ENCODE measurements at places on chromosomes 7 and 10.

- no peak for DNase-seq
Observed at GRCh38 chr7:46318276-46318675, 397.2 kb upstream of the IGFBP3 start.

- no peak for DNase-seq
Observed at GRCh38 chr7:107596881-107597581, 17.0 kb downstream of the BCAP29 start.

GRCh38 chr7:158106272-158106671 lies 481.4 kb downstream of the PTPRN2 start:
- DNase-seq: no peak

DNA sequence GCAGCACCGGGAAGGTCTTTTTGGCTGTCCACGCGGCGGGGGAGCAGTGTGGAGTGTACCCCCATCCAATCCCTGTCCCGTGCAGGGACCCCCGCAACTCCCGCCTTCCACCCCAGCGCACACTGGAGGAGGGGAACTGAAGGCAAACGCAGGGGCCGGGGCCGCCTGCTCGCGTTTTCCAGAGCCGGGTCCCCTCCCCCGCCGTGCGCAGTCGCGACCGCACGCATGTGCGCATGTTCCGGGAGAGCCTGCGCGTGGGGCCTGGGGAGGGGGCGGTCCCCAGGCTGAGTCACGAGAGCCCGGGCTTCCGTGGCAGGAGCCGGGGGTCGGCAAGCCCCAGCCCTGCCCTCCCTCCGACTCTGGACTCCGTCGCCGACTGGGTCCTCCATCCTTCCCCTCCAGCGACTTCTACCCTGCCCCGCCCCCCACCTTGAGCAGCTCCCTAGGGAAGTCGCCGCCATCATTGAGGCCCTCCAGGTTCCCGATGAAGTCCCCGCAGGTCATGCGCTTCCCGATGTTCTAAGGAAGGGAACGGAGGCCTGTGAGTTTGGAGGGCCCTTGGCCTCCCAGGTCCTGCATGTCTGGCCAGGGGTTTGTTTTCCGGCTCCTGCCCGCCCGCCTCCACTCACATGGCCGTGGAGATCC lies 8.0 kb downstream of the PSD start:
- no peak for DNase-seq

- DNase-seq: no peak
Observed at GRCh38 chr10:13338390-13339110, 9.5 kb downstream of the SEPHS1 start.

DNA sequence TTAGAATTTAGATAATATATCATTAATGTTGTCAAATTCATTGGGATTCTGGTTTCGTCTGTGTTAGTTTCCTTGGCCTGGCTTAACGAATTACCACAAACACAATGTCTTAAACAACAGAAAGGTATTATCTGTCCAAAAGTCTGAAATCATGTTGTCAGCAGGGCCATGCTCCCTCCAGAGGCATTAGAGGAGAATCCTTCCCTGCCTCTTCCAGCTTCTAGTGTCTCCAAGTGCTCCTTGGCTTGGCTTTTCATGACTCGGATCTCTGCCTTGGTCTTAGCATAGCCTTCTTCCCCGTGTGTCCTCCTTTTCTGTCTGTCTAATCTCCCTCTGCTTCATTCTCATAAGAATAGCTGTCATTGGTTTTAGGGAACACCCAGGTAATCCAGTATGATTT lies 482.5 kb downstream of the SEMA3D start:
- DNase-seq: no peak

GRCh38 chr10:70381471-70382421 lies 679 bp downstream of the LRRC20 start:
- DNase-seq: no peak

DNA sequence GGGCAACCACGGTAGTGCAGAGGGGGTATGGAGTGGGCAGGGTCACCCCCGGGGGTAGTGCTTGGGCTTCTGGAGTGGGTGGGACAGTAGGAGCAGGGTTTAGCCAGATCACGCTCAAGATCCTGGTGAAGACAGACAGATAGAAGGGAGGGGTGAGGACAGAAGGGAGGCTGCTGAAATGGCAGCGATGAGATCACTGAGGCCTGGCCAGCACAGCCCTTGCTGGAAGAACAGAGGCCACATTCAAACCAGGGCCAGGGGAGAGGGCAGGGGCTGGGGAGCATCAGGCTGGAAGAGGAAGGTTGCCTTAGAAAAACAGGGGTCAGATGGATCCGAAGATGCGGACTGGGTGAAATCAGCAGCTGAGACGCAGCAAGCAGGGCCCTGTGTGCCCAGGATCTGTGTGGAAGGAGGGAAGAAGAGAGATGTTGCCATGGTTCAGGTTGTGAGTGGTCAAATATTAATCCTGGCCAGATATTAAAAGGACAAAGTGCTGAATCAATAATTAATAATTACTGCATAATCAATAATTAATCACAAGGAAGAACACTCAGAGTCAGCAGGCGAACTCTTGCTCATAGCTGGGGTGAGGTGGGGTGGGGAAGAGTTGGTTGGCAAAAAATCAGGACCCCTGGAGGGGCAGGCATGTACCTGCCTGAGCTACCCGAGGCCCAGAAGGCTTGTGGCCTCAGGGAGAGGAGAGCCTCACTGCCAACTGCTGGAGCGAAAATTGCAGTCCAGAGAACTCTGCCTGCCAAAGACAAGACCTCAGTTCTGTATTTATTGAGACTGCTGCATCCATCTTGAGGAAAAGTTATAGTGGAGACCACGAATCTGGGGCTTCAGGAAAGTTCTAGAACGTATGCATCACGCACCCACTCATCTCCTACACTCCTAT lies 105.7 kb downstream of the GRB10 start:
- DNase-seq: no peak

- no peak for DNase-seq
Observed at GRCh38 chr10:125448596-125448995, 234.4 kb downstream of the TEX36 start.

DNA sequence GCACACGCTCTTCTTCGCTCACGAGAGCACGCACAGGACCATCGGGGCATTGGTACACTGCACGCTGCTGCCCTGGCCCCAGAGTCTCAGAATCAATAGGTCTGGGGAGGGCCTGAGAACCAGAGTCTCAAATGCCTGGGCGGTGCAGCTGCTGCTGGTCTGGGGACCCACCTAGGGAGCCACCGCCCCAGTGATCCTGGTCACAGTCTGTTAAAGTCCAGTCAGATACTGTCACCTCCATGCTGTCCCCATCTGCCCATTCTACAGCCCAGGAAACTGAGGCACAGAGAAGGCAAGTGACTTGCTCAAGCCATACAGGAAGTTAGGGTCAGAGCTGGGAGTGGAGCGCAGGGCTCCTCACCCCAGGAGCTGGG lies 38.0 kb downstream of the ZCCHC24 start:
- no peak for DNase-seq

DNA sequence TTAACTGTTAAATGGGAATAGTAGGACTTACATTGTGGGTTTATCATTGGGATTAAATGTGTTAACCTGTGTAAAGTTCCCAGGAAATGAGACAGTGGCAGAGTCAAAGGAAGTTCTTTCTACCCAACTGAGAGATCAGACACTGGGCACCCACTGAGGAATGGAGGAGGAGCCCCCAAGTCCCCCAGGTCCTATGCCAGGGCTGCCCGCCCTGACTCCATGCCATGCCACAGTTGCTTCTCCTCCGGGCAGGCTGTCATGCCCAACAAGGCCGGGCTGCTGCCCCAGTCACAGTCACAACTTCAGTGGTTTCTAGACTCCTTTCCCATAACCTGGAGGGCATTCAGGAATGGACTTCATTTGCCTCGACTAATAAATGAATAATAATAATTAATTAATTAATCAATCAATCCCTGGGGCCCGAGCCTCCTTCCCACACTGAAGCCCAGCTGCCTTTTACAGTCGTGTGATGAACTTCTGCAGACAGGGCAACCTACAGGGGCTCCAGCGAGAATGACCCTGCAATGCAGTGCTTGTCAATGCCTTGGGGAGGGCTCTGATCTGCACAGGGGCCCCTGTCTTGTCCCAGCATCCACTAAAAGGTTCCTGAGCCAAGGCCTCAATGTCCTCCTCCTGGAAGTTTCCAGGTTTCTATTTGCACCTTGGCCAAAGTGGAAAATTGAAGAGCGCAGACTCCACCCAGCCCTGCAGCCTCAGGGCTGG lies 32.4 kb downstream of the DRGX start:
- DNase-seq: no peak

GRCh38 chr7:4020086-4020485 lies 662.0 kb upstream of the FOXK1 start:
- no peak for DNase-seq

GRCh38 chr10:32963096-32963495 lies 5.1 kb upstream of the ITGB1 start:
- DNase-seq: no peak

- DNase-seq: no peak
Observed at GRCh38 chr10:51667678-51668335, 31.6 kb downstream of the CSTF2T start.

DNA sequence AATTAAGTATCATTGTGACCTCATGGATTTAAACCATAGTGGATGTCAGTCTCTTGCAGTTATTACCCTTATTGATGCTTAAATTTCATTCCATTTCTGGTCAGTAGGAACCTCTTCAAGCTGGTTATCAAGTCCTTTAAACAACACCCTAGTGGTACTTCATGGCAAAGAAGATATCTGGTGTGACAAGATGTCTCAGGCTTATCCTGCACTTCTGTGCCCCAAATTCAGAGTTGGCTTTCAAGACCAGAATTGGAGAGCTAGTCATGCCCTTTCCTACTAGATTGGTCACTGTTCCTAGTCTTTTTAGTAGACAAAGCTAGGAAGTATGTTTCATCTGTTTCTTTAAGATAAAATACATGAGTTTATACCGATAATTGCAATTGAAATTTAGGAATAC lies 54.9 kb downstream of the KMT2E start:
- no peak for DNase-seq

DNA sequence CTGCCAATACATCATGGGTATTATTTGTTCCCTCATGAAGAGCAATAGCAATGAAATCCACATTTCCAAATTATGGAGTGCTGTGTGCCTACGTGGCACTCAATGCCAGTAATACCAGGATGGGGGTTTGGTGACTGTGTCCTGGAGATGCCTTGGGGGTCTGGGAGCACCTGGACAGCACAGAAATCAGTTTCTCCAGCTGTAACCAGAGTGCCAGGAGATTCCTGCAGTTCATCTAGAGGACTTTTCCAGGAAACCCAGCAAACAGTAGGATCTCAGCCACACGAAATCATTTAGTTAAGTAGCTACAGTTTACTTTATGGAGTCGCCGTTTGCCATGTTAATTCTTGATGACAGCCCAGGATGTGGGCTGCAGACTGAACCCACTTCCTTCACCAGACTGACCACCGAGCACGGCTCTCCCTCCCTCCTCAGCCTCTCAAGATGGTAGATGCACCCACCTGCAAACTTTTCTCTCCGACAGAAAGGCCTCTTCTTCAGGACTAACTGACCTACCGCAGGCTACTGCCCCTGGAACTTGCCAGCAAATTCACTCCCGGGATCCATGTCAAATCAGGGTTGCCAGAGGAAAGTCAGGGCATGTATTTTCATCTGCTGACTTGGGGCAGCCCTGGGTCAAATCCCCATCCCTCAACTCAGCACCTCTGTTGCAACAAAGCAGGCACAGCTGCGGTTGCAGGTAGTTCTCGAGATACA lies 30.3 kb downstream of the MKI67 start:
- no peak for DNase-seq

DNA sequence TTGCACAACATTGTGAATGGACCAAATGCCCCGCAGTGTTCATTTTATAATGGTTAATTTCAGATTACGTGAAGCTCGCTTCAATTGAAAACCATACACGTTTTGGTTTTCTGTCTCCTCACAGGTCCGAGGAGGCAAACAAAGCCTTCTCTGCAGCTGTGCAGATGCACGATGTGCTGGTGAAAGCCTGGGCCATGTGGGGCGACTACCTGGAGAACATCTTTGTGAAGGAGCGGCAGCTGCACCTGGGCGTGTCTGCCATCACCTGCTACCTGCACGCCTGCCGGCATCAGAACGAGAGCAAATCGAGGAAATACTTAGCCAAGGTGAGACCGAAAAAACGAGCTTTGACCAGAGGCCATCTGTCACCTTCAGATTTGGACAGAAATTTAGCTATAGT lies 110.3 kb downstream of the TRRAP start:
- no peak for DNase-seq

- DNase-seq: no peak
Observed at GRCh38 chr10:79179164-79179956, 110.6 kb downstream of the ZMIZ1 start.

- peak; percentile 52 for DNase-seq
Observed at GRCh38 chr10:13787015-13787421, 200.3 kb downstream of the PRPF18 start.

DNA sequence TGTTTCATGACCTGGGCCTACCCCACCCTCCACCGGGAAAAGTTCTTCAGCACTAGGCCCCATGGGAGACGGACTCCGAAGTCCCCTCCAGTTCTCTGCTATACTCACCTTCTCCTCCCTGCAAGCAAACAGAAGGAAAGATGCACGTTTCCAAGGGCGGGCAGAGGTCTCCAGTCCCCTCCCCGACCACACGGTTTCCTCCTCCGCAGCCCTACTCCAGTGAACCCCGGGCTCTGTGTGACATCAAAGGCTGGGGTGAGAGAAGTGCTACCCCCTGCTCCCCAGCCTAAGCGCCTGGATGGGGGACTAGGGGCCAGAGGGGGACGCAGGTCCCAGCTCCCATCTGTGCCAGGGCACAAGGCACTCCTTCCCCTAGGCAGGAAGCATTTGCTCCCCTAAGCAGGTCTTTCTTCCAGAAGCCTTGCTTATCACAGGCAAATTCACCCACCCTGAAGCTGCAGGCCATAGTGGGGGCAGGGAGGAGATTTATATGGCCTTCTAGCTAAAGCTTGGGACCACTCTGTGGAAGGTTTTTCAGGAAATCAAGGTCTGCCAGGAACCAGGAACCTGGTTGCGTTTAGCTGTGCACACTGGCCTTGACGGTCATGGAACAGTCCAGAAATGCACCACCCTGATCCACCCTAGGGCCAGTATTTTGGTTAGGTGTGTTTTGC lies 52.8 kb downstream of the ASB13 start:
- DNase-seq: no peak

DNA sequence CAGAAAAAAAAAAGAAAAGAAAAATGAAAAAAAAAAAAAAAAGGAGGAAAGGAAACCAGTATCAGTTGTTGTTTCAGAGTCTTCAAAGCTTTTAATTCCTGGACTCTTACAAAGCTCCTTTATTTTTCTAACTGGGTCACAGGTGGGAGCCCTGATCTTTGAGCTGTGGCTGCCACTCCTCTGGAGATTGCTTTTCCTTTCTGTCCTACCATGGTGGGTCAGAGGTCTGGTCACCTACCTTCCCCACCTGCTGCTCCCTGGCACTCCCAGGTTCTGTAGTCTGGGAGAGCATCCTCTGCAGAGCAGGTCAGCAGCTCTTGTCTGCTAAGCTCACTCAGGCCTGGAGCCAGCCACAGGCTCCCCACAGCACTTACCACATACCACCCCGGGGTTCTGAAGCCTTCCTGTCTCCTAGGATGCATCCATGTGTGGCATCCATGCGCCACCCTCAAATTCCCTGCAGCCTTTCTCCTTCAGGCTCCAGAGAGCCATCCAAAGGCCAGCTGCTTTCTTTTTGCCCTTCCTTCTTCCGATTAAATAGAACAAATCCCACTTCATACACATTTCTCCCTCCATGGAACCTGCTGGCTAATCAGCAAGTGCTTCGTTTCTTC lies 73.2 kb upstream of the TPK1 start:
- DNase-seq: no peak
